Epithelial cell of prostate (primary cell): ENCODE measurements at places on chromosomes 7 and 10.

GRCh38 chr7:47418601-47419309 lies 163.2 kb downstream of the TNS3 start:
- DNase-seq, result no peak

DNA sequence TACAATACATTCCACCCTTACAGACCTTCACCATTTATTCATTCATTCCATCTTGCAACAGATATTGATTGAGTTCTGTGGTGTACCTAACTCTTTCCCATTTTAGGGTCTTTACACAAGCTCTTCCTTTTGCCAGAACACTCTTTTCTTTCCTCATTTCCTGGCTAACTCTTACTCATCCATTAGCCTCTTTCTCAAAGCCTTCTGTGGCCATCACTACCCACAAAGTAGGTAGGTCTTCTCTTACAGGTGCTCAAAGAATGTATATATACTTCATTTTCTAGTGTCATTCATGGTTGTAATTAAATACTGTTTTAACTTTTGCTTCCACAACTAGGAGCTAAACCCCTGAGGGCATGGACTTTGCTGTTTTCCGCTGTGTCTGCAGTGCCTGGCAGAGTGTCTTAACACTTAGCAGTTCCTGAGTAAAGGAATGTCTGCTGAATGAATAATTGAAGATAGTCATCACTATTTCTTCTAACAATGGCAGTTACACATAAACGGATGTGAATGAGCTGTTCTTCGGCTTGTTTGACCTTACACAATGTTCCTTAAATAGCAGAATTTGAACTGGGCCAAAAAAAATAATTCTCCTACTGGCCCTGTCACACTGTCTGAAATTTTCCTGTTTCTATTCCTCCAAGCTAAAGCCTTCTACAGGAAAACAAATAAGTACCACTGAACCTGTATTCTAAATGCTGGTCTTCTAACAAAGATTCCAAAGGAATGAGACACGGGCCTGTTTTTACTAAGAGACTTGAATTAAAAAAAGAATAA lies 15.1 kb downstream of the BCAP29 start:
- DNase-seq, result peak; percentile 83

- no peak for DNase-seq
These were observed 289.1 kb upstream of the PHF14 start for GRCh38 chr7:10684606-10685005.

DNA sequence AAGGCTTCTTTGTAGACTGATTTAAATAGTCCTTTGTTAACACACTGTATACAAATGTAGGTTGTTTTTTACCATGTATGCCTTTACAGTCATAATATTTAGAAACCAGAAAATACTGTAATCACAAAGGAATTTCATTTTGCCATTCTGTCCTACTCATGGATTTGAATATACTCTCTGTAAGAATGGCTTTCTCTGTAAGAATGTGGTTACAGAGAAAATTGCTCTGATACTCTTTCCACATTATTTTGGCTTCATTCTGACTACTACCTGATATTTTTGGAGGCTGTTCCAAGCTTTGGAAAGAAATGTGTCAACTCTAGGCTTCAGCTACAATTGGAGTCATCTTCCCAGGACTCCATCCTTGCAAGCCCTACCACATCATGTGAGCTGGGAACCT lies 23.5 kb downstream of the CH25H start:
- DNase-seq, result no peak

GRCh38 chr7:913736-914520 lies 37.6 kb downstream of the GET4 start:
- peak; percentile 22 for DNase-seq

DNA sequence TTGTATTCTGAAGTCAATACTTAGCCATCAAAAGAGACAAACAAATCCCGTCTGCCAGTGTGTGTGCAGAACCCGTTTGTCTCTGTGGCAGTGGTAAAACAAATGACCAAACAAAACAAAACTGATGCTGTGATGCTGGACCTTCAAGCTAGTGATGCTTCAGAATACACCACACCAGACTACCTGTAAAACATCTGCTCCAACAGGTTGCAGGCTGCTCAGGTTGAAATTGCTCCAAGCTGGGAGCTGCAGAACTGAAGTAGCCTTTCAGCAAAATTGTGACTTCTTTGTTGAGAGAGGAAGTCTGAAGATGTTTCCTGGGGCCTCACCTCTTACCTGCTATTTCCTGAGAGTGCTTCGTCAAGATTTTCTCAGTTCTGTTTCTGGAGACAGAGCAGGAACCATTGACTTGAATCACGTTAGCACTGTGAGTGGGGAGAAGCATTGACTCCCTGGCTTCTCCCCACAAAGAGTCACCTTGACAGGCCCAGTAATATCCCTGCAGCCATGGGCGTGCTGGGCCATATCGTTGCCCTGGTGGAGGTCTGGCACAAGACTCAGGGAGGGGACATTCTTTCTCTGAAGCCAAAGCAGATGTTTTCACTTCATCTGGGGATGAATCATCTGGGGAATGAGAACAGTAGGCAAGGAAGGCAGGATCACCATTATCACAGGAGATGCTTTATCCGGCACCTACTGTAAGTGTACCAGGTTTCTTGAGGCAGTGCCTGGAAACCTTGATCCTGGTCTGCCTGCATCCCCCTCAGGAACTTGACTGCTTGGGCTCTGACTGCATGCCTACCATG lies 80.2 kb downstream of the RBM20 start:
- DNase-seq, result no peak

DNA sequence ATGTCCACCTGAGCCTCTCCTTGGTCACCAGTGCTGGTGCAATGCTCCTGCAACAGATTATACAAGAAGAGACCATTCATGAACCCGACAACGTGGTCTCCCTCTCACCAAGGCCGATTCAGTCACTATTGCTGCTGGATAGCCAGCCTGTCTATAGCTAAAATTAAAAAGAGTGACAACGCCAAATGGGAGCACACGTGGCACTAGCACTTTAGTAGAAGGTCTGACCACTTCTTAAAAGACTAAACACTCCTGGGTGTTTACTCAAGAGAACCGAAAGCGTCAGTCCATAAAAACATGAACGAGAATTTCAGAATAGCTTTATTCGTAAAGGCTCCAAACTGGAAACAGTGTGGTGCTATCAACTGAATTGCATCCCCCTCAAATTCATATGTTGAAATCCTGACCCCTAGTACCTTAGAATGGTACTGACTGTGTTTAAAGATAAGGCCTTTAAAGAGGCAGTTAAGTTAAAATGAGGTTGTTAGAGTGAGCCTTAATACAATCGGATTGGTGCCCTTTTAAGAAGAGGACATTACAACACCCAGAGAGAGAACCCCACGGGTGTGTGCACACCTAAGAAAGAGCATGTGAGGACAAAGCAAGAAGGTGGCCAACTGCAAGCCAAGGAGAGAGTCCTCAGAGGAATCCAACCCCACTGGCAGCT lies 4.4 kb upstream of the GALNTL5 start:
- DNase-seq, result no peak

DNA sequence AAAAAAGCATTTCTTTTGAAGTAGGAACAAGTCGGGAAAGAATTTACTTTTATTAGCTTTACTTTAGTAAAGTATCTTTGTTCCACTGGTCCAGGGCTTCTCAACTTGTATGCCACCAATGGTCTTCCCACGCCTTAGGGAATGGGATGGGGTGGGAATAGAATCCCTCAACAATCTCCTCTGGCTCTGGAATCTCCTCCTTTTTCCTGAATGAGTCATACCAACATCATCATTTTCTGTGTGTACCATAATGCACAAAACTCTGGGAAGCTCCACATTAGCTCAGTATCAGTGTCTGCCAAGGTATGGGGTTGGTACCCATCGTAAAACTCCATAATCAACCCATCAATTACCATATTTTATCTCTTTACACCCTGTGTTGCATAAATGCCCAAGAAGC lies 159.4 kb upstream of the BMPER start:
- DNase-seq, result no peak

DNA sequence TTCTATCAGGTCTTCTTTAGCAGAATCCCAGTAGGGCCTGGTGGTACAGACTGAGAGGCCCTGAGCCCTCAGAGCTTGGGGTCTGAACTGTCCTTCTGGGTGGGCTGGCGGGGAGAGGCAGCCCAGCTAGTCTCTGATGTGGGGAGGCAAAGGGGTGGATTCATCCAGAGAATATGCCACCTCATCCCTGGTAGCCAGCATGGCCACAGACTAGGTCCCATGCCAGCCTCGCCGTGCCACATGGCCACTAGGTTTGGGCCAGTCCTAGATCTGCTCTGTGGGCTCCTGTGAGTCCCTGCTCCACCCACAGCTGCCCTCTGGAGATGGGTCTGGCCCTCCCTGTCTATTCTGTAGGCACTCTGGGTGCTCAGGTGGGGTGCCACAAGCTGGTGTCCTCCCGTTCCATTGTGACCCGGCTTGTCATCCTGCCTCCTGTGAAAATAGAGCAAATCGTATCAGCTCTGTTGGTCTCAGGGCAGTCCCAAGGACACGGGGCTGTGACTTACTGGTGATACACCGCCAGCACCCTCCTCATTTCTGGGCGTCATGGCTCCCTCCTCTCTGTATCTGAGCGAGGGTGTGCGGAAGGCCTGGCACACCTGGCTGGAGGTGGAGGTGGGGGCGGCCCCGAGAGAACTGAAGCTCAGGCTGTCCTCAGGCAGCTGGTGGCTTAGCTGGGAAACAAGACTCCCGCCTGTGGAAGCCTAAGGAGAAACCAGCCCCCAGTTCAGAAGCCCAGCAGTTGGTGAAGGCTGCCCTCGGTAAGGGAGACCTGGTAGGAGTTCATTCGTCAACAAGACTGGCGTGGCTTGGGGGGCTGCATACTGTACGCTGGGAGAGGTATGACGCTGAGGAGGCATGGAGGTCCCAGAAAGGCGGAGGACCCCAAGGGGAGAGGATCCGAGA lies 33.3 kb downstream of the UNC5B start:
- no peak for DNase-seq

DNA sequence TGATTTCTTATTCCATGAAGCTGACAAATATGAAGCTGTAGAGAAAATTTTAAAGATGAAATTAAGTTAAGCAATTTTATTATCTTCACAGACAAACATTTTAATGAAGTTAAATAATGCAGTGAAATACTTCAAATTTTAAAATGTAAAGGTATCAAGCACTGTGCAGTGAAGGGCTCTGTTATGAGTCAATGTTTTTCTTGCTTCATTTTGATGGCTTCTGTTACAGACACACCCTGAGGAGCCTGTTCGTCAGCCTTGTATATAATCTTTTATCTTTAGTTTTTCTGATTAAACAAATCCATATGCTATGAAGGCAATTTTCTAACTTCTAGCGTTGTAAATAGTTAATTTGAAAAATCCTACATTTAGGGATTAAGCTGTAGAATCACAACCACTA lies 18.5 kb downstream of the VSTM2A start:
- no peak for DNase-seq

- peak; percentile 85 for DNase-seq
These were observed 2.1 kb upstream of the BNIP3 start for GRCh38 chr10:131983780-131984179.

- DNase-seq, result no peak
These were observed 55.6 kb downstream of the NRF1 start for GRCh38 chr7:129667116-129667515.
